ENCODE measurements at places on chromosomes 3 and 15. TPM values are rescaled to one million over a fixed set of nuclear protein-coding genes. Genes with fewer than 3 reads are reported as not detected.

- no peak for DNase-seq
These were observed 619 bp downstream of the ATXN7 start for GRCh38 chr3:63864008-63864964.

DNA sequence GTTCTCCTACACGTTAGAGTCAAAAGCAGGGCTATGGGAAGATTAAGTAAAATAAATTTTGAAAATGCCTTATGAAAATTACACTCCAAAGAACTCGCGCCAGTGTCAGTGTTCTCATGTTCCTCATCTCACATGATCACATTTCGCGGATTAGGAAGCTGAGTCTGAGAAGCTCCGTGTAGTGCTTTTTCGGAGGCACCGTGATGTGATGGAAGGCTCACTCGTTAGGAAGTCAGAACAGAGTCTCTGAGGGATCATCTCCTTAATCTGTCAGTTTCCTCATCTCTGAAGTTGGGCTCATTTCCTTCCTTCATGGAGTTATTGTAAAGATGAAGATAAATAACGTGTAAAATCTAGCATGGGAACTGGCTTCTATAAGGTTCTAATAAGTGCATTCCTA lies 3.2 kb downstream of the ADIPOQ start:
- no peak for DNase-seq

GRCh38 chr3:57727106-57727505 lies 29.0 kb upstream of the SLMAP start:
- no peak for DNase-seq

GRCh38 chr3:165855581-165855980 lies 18.4 kb upstream of the BCHE start:
- peak; percentile 15 for DNase-seq

DNA sequence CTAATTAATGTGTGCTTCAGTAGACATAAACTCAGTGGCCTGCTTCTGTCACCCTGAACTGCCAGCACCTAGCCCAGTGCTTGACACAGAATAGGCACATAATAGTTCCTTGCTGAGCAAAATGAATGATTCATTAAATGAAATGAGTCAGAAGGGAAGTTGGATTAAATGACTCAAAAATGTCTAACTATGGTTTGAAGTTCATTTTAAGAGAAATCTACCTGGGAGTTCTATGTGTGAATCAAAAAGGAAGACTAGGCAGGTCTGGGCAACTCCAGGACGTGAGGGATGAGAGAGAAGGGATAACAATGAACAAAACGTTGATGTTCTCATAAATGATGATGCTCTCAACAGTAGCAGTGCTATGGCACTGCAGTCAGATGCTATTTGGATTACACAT lies 175.0 kb downstream of the CFAP20DC start:
- DNase-seq = no peak

DNA sequence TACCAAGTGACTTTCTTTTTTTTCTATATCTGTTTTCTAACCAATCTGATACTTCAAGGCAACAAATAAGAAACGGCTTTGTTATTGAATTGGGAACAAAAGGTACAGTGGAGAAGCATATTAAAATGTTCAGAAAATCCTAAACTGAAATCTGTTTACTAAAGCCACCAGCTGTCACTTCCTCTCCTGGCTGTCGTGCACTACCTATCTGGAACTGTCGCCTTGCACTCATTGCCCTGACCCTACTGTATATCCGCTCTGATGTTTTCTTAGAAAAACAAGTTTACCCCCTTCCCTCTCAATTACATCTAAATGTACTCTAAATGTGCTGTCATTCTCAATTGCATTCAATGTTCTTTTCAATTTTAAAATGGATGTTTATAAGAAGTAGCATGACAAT lies 439.8 kb upstream of the ARRDC4 start:
- DNase-seq = no peak

DNA sequence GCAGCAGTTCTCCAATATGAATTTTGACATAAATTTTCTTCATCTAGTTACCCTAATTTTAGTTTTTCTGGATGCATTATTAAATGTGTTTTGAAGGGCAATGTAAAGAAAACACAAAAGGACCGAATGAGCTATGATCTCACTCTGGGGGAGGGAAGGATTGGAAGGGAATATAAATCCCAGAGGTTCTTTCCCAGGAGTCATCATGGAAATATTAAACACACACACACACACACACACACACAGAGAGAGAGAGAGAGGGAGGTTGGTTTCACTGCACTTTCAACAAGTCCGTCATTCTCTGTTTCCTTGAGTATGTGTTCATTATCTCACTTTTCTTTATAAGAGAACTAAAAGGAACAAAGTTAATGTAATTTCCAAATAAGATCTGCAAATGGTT lies 70.7 kb upstream of the DCBLD2 start:
- peak; percentile 83 for DNase-seq

DNA sequence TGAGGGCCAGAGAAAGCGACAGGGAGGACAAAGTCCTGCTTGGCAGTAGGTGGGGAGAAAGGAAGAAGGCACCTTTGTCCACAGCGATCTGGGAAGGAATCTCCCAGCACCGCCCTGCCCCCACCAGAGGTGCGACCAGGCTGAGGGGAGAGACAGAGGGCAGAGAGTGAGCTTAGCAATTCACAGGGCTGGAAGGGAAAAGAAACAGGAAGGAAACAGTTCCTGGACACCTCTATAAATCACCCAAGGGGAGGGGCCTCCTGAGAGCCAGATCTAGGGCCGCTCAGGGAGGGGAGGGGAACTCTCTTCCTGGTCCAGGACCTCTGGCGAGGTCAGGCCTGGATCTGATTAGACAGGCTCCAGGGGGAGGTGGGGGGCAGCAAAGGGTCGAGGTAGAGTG lies 35.4 kb downstream of the RNU5B-1 start:
- no peak for DNase-seq

Gene EFHB
- not detected for total RNA-seq

Gene SCG3
- total RNA-seq = not detected

Gene CHRNB4
- not detected for total RNA-seq

Gene FOXB1
- total RNA-seq = not detected

Gene CLDN18
- not detected for total RNA-seq
